ENCODE measurements at places on chromosomes 6 and 20.

GRCh38 chr6:107506145-107506544 lies 16.2 kb downstream of the SOBP start:
- H3K27me3 ChIP-seq = peaks cover 47% of the 10 kb centered on the region
- no peaks in the 10 kb centered on the region for H3K4me1 ChIP-seq
- no peak overlapping the region for H3K4me3 ChIP-seq
- no peak for DNase-seq

- H3K4me1 ChIP-seq = no peaks in the 10 kb centered on the region
- no peaks in the 10 kb centered on the region for H3K36me3 ChIP-seq
- H3K4me3 ChIP-seq = no peak overlapping the region
- H3K27ac ChIP-seq = no peak overlapping the region
- H3K27me3 ChIP-seq = no peaks in the 10 kb centered on the region
These were observed 102.6 kb downstream of the COL21A1 start for GRCh38 chr6:56144538-56145324.

DNA sequence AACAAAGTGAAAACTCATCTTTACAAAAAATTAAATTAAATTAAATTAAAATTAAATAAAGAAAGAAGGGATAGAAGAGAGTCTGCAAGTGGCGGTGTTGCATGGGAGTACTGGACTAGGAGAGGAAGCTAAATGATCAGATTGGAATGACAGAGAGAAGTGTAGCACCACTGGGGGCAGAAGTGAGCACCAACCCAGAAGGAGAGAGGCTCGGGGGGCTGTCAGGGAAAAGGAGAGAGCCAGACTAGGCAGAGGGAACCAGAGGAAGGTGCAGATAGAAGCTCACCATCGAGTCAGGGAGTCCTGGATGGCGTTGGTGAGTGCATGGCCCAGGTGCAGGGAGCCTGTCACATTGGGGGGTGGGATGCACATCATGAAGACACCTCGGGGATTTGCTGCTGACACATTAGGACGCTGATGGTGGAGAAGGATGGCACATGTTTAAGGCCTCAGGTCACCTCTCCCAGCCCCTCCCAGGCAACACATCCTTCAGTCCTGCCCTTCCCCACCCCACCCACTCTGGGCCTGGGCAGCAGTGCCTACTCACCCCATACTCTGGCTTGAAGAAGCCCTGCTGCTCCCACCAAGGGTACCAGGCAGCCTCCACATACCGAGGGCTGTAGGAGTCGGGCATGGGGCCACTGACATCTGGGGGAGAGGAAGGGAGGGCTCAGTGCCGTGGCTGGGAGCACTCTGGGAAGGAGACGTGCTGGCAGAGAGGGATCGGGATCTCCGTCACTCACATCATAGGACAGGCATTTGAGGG lies 4.0 kb downstream of the VARS1 start:
- no peaks in the 10 kb centered on the region for H3K27me3 ChIP-seq
- peaks cover 26% of the 10 kb centered on the region for H3K4me1 ChIP-seq
- H3K36me3 ChIP-seq = peaks cover 16% of the 10 kb centered on the region
- H3K27ac ChIP-seq = peak overlapping the region; percentile 49
- H3K4me3 ChIP-seq = no peak overlapping the region

DNA sequence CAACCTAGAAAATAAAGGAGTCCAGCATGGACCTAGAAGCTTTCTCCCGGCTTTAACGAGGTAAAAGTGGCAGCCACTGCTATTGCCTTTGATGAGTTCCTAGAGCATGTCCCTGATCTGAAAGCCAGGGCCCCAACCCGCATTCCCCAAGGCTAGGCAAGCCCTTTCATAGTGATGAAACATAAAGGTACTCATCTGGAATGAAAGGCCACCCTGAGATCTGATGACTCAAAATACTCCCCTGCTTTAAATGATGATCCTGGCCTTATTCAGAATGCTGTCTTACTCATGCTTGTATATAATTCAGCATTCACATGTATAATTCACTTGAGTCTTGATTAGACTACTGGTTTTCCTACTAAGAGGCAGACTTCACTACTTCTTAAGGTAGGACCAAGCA lies 21.3 kb downstream of the TTPAL start:
- no peak overlapping the region for H3K4me3 ChIP-seq
- H3K4me1 ChIP-seq = peaks cover 15% of the 10 kb centered on the region
- DNase-seq = no peak
- H3K27me3 ChIP-seq = no peaks in the 10 kb centered on the region
- peaks cover 81% of the 10 kb centered on the region for H3K36me3 ChIP-seq

- H3K27ac ChIP-seq = no peak overlapping the region
- H3K4me1 ChIP-seq = no peaks in the 10 kb centered on the region
- H3K36me3 ChIP-seq = no peaks in the 10 kb centered on the region
- no peaks in the 10 kb centered on the region for H3K27me3 ChIP-seq
These were observed 183.5 kb upstream of the PCSK2 start for GRCh38 chr20:17043323-17043722.

DNA sequence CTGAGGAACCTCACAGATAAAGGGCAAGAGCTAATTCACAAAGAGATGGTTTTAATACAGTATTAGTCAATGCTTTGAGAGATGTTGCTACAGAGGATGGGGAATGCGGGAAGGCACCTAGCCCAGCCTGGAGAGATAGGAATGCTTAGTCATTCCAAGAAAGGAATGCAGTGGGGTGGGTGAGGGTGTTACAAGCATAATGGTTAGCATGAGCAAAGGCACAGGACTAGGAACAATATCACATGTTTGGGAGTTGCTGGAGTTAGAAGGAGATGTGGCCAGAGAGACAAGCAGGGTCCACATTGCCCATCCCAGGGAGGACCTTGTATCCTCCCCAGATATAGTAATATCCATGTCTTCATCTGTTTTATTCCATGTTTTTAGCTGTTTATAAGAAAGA lies 107.0 kb upstream of the OGFRL1 start:
- no peaks in the 10 kb centered on the region for H3K36me3 ChIP-seq
- peaks cover 39% of the 10 kb centered on the region for H3K27me3 ChIP-seq
- no peak overlapping the region for H3K4me3 ChIP-seq
- no peak overlapping the region for H3K27ac ChIP-seq

All from effector memory CD8-positive, alpha-beta T cell (primary cell).